Nasal cavity respiratory epithelium epithelial cell of viscerocranial mucosa (primary cell): ENCODE measurements at places on chromosomes 12 and 14. TPM values are rescaled to one million over a fixed set of nuclear protein-coding genes. Genes with fewer than 3 reads are reported as not detected.

DHRS1 gene
- 19.8 and 27.9 TPM in 2 replicates for total RNA-seq

TAS2R8 gene
- total RNA-seq = 0.14 TPM in 1 of 2 replicates, not detected in the other

SMAGP gene
- total RNA-seq = 8.9 and 24.6 TPM in 2 replicates

SCN8A gene
- total RNA-seq = 0.64 and 2.7 TPM in 2 replicates

PLD4 gene
- total RNA-seq = not detected in 2 replicates

SLC6A12 gene
- total RNA-seq = 0.14 TPM in 1 of 2 replicates, not detected in the other
